ENCODE measurements at places on chromosomes 12 and 14.

GRCh38 chr14:56124327-56124726 lies 6.1 kb downstream of the PELI2 start:
- no peak for DNase-seq

DNA sequence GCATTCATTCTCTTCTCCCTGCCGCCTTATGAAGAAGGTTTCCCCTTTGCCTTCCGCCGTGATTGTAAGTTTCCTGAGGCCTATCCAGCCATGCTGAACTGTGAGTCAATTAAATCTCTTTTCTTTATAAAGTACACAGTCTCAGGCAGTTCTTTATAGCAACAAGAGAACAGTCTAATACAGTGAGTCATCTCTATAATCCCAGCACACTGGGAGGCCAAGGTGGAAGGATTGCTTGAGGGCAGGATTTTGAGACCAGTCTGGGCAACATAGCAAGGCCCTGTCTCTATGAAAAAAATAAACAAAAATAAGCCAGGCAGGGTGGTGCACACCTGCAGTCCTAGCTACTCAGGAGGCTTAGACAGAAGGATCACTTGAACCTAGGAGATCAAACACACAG lies 259.9 kb downstream of the CEP128 start:
- no peak for DNase-seq

GRCh38 chr14:27739657-27740156 lies 1026.9 kb upstream of the FOXG1 start:
- DNase-seq = no peak

DNA sequence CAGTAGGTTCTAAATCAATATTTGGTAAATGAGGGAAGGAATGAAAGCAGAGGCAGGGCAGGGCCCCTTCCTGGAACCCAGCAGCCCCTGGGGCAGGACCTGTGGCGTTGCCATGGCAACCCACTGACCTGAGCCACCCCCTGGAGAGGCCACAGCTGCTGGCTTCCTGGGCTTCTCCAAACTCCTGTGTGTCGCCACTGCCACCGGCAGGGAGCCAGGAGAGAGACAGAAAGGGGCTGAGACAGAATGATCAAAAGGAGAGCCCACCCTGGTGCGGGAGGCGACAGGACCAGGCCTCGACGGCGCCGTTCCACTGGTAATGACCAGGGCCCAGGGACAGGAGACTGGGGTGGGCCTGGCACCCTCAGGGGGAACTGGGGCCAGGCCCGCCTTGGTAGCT lies 18.2 kb downstream of the RFX4 start:
- peak; percentile 36 for DNase-seq

- peak; percentile 5 for DNase-seq
Observed at GRCh38 chr14:46840944-46841720, 189.6 kb upstream of the RPL10L start.

- DNase-seq = no peak
Observed at GRCh38 chr14:81529391-81529790, 4.3 kb downstream of the SEL1L start.

- no peak for DNase-seq
Observed at GRCh38 chr14:57883061-57883460, 17.2 kb upstream of the SLC35F4 start.

DNA sequence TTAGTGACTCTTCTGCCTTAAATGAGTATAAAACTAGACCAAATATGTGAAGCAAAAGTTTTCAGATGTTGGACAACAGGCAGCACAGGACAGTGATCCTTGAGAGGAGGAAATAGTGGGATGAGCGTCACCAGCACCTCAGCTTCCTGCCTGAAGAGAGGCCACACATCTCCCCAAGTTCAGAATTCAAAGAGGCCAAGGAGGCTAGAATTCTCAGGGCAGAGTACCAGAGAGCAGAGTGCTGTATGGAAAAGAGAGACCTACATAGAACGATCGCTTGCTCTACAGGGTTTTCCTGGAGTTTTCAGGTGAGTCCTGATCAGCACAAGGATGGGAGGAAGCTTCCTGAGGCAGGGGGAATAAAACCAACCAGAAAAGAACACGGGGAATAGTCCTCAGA lies 107.0 kb downstream of the PTPRR start:
- no peak for DNase-seq

DNA sequence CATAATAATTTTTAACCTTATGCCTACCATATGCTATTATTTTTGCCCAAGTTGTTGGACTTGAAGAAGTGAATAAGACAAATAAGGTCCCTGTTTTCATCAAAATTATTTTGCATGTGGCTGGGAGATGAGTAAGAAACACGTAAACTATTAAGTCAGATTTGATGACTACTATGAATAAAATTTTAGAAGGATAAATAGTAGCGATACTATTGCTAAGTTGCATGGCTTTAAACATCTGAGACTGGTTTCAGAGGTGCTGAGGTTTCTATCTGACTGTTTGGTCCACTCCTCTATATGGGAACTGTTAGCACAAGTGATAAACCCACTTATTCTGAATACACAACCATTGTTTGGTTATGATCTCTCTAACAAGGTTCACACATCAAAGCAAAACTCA lies 674.3 kb upstream of the MDGA2 start:
- no peak for DNase-seq

GRCh38 chr12:29073631-29074239 lies 75.3 kb upstream of the FAR2 start:
- DNase-seq = peak; percentile 6

DNA sequence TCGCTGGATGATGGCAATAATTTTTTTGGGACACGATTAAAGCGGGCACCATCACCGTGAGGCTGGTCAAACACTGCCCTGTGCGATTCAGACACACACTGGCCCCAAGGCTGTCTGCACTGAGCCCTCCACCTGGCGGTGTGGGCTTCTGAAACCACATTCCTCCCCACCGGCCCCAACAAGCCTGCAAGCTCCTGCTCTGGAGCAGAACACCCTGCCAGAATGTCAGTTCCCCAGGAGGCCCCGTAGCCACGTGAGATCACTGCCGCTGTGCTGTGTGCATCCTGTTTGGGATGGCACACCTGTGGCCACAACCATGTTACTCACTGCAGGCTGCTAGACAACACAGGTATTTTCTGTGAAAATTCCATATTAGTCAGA lies 7.9 kb downstream of the GSC start:
- no peak for DNase-seq
